ENCODE measurements at places on chromosomes 2 and 18.

DNA sequence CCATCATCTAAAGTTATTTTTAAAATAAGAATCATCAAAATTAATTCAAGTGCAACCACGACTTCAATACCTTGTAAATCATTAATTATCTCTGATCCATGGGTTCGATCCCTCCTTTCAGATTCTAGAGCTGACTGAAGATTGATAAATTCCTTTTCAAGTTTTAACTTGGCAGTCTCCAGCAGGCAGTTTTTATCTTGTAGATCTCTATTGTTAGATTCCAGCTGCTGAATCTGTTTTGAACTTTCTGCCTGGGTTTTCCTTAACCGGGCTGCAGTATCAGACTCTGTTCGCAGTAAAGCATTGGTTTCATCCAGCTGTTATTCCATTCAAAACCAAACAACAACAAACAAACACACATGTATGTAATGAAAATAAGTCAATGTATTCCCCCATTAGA, 59.5 kb downstream of the SLC66A3 start:
- DNase-seq = no peak

DNA sequence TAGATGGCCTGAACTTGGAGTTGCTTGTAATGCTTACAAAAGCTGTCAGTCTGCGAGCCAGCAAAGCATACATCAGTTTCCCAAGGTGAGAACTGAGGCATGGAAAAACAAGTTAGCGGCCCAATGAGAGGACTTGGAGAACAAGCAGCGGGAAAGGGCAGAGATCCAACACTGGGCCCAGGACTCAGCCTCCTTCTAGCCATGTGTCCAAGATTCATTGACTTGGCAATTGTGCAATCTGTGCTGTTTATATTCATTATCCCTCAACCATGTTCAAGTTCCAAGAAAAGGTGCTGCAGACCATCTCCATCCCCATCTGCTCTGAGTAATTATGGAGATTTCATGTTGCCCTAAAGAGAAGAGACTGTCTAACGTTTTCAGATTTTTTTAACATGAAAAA, 187.4 kb downstream of the ALK start:
- no peak for DNase-seq

DNA sequence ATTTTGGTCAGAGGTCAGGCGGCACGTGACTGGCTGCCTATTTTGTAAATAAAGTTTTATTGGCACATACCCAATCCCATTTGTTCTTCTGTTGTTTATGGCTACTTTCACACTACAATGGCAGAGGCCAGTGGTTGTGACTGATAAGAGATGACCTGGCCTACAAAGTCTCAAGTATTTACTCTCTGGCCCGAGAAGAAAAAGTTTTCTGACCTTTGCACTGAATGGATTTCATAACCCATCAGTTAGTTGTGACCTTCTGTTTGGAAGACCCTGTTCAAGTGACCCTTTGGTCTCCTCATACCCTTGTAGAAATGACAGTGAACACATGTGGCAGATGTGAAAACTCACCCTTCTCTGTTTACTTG, 121.4 kb upstream of the MGAT5 start:
- no peak for DNase-seq

- DNase-seq = no peak
These were observed 39.5 kb downstream of the PSD4 start for GRCh38 chr2:113213061-113213930.

DNA sequence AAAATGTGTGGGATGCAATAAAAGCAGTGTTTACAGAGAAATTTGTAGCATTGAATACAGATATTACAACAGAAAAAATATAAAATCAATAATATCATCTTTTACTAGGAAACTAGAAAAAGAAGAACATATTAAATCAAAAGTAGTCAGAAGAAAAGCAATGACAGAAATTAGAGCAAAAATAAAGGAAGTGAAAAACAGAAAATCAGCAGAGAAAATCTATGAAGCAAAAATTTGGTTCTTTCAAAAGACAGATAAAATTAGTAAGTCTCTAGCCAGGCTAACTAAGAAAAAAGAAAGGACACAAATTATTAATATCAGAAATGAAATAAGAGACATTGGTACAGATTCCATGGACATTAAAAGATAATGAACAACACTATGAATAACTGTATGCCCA, 212.0 kb upstream of the MGAT5 start:
- DNase-seq = no peak

GRCh38 chr2:67394734-67395133, 2.4 kb upstream of the ETAA1 start:
- no peak for DNase-seq

GRCh38 chr2:217409949-217410680, 550.3 kb upstream of the TNP1 start:
- DNase-seq = no peak

DNA sequence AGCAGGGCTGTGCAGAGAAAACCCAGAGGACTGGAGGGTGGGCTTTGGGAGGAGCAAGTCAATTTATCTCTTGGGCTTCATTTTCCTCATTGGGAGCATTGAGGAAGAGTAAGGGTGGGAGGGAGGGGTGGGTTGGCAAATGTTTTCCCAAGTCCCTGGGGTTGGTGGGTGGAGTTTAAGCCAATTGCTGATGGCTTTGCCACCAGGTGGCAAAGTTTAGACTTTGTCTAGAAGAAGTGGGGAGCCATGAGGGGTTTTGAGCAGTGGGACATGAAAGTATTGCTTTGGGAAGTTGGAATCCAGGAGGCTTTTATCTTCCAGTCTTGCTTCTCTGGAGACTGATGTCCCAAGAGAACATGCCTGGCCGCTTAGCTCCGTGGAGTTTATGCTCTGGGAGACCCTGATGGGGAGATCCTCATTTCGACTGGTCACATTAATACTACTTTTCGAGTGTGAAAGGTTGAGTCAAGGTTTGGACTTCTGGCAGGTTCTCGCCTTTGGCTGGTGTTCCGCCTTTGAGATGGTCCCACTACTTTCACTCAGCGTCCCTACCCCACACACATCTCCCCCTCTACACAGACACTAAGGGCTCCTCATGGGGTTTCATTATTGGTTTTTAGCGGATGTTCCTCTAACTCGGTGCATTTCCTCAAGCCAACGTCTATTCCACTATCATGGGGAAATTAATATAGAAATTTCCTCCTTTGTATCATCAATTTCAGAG, 126.7 kb downstream of the PRKCE start:
- no peak for DNase-seq

DNA sequence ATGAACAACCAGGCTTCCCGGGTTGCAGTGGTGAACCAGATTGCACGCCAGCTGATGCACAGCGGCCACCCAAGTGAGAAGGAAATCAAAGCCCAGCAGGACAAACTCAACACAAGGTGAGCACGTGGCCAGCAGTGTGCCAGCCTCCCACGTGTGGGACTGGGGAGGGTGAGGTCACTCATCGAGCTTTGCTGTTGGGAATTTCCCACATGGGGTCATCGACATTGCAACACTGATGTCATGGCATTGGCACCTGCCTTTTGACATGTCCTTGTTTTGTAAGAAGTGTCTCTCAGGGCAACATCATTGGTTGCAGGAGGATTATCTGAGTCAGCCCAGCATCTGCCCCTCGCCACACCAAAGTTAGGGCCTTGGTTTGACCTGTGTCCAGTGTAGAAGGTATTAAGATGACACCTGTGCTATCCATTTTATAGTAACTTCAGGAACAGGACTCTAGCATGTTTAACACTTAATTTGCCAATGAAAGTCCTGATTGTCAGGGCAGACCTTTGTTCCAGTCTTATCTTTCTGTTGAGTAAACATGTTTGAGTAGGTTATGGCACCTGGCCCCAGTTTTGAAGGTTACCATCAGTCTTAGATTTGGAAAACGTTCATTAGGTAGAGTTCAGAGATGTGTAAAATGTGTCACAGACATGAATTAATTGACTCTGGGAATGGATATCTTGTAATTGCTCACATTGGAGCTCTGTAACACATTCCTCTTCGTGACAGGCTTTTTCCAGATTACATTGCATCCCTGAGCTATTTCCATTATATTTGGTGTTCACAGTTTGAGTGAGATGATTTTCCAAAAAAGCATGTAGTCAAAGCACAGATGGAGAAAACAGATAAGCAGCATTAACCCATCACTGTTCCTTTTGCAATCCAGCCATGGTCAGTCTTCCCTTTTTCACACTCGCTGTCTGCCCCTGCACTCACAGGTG, 93.3 kb upstream of the EML6 start:
- DNase-seq = no peak

GRCh38 chr2:177476897-177477296, 84.3 kb downstream of the AGPS start:
- no peak for DNase-seq

DNA sequence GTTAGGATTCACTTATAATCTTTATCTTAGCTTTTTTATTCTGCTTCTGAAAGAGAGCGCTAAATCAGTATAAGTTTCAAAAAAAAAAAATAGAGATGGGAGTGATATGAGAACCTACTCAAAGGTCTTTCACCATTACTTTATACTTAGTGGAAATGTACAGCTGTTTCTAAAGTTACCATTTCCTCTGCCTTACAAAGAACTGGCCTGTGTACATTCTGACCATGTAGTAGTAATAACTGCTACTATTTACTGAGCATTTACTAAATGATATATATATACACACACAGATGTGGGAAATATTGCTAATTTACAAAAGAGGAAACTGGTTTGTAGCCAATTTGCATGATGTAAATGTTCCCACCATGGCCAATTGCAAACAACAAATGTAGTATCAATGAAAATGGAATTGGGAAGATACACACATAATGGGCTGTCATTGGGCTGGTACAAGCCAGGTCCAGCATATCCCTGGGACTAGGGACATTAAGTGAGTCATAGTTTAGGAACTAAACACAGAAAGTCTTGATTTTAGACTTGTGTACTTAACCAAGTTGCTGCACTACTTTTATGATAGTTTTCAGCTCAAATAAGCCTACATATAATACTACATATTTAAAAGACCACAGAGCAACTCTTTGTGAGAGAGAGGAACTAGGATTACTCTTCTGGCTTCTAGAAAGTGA, 67.1 kb downstream of the DYNC1I2 start:
- DNase-seq = no peak

DNA sequence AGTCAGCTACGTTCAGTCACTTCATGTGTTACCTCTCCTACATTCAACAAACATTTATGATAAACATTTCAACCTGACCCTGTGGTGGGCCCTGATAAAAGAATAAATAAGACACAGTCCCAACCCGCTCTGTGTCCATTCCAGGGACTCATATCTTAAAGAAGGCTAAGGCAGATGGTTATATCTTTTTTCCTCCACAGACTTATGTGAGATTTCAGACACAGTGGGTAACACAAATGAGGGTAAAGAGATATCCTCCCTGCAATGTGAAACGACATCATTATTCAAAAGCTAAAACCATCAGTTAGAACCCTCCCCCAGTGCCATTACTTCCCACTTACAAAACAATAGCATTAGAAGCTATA, 11.1 kb upstream of the HNRNPLL start:
- DNase-seq = no peak

GRCh38 chr2:64328415-64328722, 125.6 kb upstream of the LGALSL start:
- no peak for DNase-seq

GRCh38 chr2:66702301-66702700, 267.4 kb downstream of the MEIS1 start:
- no peak for DNase-seq

- DNase-seq = no peak
These were observed 559.6 kb downstream of the ARHGAP15 start for GRCh38 chr2:143688815-143689214.

DNA sequence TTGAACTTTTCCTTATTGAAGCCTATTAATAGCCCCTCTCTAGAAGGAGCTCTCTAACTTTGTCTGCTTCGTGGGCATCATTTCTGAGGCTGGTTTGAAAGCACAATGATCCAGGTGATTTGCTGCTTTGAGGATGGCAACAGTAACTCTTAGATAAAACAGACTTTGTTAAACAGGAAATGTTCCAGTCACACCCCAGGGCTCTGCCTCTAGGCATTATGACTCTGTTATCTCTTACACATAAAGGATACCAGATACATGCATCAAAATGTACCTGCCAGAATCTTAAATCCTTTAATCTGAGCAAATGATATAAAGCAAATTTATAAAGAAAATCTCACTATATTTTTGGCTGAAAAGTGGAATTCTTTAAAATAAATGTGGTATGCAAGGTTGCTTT, 52.3 kb downstream of the GAD1 start:
- no peak for DNase-seq

DNA sequence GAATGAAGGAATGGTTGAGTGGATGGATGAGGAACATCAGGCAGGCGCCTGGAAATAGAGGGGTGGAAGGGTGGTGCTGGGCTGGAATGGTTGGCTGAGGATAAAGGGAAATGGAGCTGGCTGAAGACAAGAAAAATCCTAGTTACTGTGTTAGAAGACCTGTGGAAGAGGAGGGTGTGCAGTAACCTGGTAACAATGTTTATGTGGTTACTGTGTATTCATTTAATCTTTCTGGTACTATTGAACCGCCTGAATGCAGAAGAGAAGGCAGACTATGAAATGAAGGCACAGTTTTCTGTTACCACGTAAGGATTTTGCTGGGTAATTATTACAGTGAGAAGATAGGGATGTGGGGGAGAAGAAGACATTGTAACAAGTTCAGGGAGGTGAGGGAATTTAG, 110.3 kb upstream of the MGAT5 start:
- no peak for DNase-seq

DNA sequence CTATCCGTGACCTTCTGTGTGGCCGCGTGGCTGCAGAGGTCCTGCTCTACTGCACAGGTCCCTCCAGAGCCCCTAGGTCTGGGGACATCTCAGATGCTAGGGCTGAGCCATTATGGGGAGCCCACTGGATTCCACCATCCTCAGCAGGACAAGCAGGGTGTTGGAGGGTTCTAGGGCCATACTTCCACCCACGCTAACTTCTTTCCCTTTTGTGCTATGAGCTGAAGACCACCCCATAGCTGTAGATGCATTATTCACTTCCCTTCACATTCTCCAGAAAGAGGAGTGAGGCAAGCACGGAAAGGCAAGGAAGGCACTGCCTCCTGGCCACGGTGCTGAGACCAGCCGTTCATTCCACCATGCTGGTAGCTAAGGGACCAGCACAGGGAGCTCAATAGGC, 149.5 kb upstream of the MYCN start:
- DNase-seq = no peak

GRCh38 chr2:57453945-57454344, 592.7 kb upstream of the VRK2 start:
- DNase-seq = no peak

GRCh38 chr18:28494151-28494550, 317.2 kb upstream of the CDH2 start:
- no peak for DNase-seq

GRCh38 chr2:48779019-48779716, 23.6 kb upstream of the LHCGR start:
- no peak for DNase-seq

DNA sequence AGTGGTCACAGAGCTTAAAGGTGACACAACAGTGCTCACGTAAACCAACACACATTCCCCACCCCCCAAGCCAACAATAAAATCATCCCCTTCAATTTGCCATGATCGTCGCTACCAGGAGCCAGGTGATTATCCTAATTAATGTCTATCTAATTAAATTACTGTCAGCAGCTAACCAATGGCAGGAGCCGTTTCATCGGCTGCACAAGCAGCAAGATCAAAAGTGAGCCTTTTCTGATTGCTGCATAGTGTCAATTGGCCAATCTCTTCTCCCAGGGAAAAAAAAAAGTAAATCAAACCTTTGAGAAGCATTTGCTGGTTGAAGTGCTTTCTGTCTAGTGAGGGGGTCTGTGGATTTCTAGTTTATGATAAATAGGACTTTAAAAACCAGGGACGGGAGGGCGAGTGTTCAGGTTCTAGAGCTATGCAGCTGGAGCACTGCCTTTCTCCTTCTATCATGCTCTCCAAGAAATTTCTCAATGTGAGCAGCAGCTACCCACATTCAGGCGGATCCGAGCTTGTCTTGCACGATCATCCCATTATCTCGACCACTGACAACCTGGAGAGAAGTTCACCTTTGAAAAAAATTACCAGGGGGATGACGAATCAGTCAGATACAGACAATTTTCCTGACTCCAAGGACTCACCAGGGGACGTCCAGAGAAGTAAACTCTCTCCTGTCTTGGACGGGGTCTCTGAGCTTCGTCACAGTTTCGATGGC, at the start of gene TBR1:
TBR1 (plus strand) TSS at position 311 of the 721 bp plus-strand sequence; CDS start at position 425, 114 bp downstream.
- DNase-seq = no peak
